ENCODE measurements at places on chromosomes 13 and 19.

DNA sequence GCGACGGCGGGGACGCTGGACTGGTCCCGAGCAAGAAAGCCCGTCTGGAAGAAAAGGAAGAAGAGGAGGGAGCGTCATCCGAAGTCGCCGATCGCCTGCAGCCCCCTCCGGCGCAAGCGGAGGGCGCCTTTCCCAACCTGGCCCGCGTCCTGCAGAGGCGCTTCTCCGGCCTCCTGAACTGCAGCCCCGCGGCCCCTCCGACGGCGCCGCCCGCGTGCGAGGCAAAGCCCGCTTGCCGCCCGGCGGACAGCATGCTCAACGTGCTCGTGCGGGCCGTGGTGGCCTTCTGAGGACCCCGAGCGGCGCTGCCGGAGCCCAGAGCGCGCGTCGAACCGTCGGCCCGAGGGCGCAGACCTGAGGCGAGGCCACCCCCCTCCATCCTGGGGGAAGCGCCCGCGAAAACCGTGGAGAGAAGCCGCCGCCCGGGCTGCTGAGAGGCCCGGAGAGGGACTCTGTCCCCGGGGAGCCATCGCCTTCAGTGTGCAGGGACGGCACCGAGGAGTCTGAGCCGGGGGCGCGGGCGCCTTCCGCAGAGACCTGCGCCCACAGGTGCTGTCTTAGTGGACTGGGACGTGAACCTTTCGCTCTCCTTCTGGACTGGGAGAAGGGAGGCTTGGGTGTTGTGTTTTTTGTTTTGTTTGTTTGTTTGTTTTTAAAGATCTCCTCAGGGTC, 3.5 kb downstream of the IER2 start:
- DNase-seq = no peak

GRCh38 chr19:13068085-13068846, 34.4 kb downstream of the LYL1 start:
- DNase-seq = no peak

DNA sequence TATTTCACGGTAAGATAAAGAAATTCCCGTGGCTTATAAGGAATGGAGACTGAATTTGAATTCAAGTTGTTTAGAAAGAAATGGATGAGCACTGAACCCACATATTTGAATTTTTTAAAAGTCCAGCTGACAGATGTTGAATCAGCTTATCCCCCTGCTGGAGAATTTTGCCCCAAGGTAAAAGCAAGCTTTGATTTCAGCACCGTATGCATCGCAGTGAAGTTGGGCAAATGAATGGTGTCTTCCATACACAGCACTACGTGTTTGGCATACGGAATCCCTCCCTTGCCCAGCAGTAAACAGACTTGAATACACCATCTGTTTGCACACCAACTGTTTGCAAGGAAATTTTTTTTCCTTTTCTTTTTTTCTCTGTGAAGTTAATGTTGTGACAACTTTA, 77.5 kb upstream of the PEG3 start:
- DNase-seq = no peak

- DNase-seq = no peak
Observed at GRCh38 chr13:24652359-24652758, 27.8 kb upstream of the ATP12A start.

GRCh38 chr19:7808108-7808507, 21.9 kb upstream of the EVI5L start:
- DNase-seq = no peak

DNA sequence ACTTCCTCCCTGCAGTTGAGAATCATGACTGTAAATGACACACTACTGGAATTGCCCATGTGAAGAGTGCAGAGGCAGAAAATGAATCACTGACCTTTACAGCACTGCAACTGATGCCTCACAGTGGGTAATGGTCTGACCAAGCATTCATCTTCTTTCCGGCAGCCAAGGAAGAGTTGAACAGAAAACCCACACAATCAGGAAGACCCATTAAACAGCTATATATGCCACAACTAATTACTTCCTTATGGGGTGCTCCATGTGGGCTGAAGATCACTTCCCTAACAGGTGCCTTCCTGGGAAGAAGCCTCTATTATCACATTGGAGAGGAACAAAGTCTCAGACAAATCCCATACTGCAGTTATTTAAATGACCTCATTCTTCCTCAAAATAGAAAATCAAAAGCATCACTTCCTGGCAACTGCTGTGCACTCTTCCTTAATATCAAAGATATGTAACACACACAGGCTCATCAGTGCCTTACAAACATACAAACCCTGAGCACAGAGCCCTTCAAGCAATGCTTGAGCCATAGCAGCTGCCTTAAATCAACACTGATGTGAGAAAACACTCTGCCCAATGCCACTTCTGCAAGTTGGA, 45.8 kb downstream of the RUBCNL start:
- DNase-seq = no peak

- DNase-seq = no peak
Observed at GRCh38 chr13:51549593-51549992, 34.7 kb upstream of the WDFY2 start.

Data from HS-27A (cell line).